Esophagus muscularis mucosa (tissue), 4 donors: ENCODE measurements at places on chromosomes 7 and 10. TPM values are rescaled to one million over a fixed set of nuclear protein-coding genes. Genes with fewer than 3 reads are reported as not detected.
A peak's percentile ranks its signal among the peaks of the same experiment; 100 is the strongest.

Gene CALML3
- total RNA-seq = not detected

Gene ZWINT
- total RNA-seq = 1.1 TPM

Gene DGKB
- total RNA-seq = 18.5 TPM

Gene TYW1B
- total RNA-seq = 4.3 TPM

Gene GIMAP5
- 29.0 TPM for total RNA-seq

DNA sequence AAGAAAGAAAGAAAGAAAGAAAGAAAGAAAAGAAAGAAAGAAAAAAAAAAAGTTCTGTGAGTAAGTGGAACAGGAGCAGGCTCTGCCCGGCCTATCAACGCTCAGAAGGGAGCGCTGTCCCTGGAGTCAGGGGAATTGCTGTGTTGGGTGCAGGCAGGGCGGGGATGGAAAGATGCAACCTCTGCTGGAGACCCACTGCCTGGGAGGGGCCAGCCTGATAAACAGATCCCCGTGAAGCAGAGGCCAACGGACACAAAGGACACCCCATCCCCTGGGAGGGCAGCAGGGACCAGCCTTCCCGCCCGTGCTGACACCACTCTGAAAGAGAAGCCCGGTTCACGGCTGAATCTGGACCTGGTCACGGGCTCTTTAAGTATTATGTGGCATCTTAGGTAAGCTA lies 54.5 kb downstream of the TCERG1L start:
- H3K36me3 ChIP-seq = no peaks in the 10 kb centered on the region
- H3K27ac ChIP-seq = no peak overlapping the region
- no peak for DNase-seq
- no peaks in the 10 kb centered on the region for H3K4me1 ChIP-seq

DNA sequence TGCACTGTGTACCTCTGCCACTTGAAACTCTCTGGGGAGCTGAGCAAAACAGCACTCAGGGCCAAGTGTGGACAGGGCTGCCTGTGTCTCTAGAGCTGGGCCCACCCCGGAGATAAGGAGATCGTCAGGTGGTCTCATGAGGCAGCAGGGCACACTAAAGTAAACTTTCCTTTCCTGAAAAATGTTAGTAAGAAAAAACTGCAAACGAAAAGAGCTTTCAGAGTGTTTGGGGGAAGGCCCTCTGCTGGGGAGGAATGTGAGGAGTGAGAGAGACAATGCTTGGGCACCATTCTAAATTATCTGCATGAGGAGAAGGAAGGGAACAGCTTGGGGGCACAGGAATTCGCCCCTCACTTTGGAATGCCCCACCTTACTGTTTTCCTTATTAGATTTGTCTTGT lies 127.7 kb downstream of the ATXN7L1 start:
- no peaks in the 10 kb centered on the region for H3K27me3 ChIP-seq
- no peaks in the 10 kb centered on the region for H3K4me1 ChIP-seq
- no peak for DNase-seq
- H3K36me3 ChIP-seq = peaks cover 26% of the 10 kb centered on the region
- H3K27ac ChIP-seq = no peak overlapping the region

DNA sequence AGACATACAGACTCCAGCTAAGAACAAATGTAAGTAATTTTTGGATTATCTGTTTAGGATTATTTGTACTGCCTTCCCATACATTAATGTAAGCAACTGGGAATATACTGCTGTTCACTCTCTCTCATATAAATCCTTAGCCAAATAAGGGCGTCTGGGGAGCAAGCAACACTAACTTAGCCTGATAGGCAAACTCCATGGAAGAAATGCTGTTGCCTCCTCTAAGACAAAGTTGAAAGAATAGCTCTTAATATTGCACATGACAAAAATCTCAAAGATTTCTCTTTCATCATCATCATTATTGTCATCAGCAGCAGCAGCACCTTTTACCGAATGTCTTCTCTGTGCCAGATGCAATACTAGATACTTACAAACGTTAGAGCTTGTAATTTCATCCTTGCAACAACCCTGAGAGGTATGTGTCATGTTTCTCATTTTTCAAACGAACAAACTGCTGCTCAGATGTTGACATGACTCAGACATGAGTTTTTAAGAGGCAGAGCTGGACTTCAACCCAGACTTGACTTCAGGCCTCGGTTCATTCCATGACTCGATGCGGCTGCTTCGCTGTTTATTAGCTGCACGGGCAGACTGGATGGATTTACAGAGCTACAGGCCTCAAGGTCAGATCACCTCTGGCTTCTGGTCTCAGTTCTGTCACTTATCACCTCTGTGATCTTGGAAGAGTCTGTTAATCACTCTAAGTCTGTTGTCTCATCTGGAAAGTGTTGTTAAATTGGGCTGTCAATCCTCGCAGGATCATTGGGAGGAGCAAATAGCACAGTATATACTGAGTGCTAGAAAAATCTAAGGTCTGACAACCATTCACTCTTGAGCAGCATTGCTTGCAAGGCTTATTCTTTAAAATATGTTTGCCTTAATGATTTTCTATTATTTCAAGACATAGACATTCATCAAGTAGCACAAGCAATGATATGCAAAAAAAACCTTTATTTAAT lies 126.3 kb upstream of the CELF2 start:
- H3K4me1 ChIP-seq = peaks cover 16% of the 10 kb centered on the region
- H3K27ac ChIP-seq = no peak overlapping the region
- no peak for DNase-seq
- no peaks in the 10 kb centered on the region for H3K27me3 ChIP-seq

- H3K27ac ChIP-seq = no peak overlapping the region
- peak; percentile 80 for DNase-seq
- no peak overlapping the region for H3K4me3 ChIP-seq
- no peaks in the 10 kb centered on the region for H3K36me3 ChIP-seq
These were observed 72.3 kb downstream of the TLL2 start for GRCh38 chr10:96441322-96441885.

- H3K4me3 ChIP-seq = peak overlapping the region; percentile 74
- H3K27me3 ChIP-seq = no peaks in the 10 kb centered on the region
These were observed 1.5 kb downstream of the PCOLCE start for GRCh38 chr7:100603726-100604027.

DNA sequence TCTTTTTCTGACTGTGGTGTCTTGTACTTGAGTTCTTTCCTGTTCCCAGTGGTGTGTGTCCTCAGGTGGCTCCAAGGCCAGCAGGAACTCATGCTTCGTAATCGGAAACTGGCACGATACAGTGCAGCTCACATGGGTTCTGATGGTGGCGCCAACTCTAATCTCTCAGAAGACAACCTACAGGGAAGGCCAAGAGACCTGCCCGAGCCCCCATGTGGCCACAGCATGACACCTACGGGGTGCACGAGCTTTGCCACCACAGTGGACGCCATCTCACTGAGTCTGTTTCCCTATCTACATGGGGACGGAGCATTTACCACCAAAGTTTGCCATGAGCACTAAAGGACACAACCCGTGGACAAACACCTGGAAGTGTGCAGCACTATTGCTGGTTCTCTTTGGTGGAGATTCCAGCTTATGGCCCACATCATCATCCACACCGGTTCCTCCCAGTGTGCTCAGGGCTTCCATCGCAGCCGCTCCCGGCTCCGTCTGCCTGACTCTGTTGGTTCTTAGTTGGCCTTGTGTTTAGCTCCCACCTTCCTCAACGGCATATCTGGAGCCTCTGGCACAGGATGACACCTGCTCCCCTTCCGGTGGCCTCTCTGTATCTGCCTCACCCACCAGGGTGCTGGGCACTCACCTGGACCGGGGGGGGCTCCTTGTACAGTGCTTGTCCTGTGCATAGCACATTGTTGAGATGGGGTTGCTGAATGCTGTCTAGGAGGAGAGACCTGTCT lies 586.6 kb upstream of the MKI67 start:
- no peak overlapping the region for H3K27ac ChIP-seq
- H3K4me3 ChIP-seq = no peak overlapping the region
- no peaks in the 10 kb centered on the region for H3K4me1 ChIP-seq
- H3K27me3 ChIP-seq = no peaks in the 10 kb centered on the region
- no peaks in the 10 kb centered on the region for H3K36me3 ChIP-seq

GRCh38 chr10:78508955-78509748 lies 475.5 kb downstream of the RPS24 start:
- no peak overlapping the region for H3K4me3 ChIP-seq
- H3K27me3 ChIP-seq = no peaks in the 10 kb centered on the region
- peak; percentile 80 for DNase-seq
- peak overlapping the region; percentile 80 for H3K27ac ChIP-seq
- peaks cover 69% of the 10 kb centered on the region for H3K4me1 ChIP-seq

- peaks cover 40% of the 10 kb centered on the region for H3K4me1 ChIP-seq
- no peak overlapping the region for H3K27ac ChIP-seq
These were observed 14.8 kb upstream of the LRRC17 start for GRCh38 chr7:102897856-102898531.

DNA sequence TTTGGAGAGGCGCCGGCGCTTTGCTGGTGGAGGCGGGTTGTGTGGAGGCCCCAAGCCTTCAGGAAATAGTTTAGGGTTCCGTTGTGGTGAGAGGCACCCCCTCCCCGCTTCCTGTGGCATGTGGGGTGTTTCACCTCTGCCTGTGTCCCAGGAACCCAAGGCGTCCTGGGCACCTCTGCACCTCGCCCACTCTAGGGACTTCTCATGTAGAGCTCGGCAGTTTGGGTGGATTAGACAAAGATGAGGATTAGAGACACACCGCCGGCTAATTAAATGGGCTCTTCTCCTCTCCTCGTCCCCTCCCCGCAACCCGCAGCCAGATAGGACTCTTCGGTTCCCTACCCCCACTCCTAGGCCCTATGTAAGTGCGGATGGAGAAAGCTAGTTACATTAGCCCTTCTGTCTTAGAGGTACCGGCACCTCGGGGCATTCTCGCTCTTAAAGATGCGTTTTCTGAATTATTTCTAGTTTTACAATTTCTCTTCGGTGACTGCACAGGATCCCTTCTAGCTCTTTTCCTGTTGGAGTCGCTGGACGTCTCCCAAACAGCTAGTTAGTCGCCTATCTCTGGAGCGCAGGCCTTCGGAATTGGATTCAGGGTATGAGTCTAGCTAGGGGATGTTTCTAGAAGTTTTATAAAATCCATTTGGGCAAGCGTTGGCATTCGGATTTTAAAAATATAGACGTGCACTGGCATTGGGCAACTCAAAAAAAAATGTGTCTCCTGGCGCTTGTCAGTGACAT lies 7.8 kb downstream of the PTF1A start:
- H3K27ac ChIP-seq = no peak overlapping the region
- peak; percentile 24 for DNase-seq
- H3K4me3 ChIP-seq = no peak overlapping the region
- peaks cover 3% of the 10 kb centered on the region for H3K4me1 ChIP-seq
- no peaks in the 10 kb centered on the region for H3K36me3 ChIP-seq
- H3K27me3 ChIP-seq = peaks cover 99% of the 10 kb centered on the region

GRCh38 chr10:49609006-49609282 lies 1.2 kb upstream of the SLC18A3 start:
- H3K27me3 ChIP-seq = peaks cover 55% of the 10 kb centered on the region
- DNase-seq = no peak
- H3K27ac ChIP-seq = no peak overlapping the region
- no peaks in the 10 kb centered on the region for H3K36me3 ChIP-seq
- H3K4me3 ChIP-seq = no peak overlapping the region
- peaks cover 46% of the 10 kb centered on the region for H3K4me1 ChIP-seq

DNA sequence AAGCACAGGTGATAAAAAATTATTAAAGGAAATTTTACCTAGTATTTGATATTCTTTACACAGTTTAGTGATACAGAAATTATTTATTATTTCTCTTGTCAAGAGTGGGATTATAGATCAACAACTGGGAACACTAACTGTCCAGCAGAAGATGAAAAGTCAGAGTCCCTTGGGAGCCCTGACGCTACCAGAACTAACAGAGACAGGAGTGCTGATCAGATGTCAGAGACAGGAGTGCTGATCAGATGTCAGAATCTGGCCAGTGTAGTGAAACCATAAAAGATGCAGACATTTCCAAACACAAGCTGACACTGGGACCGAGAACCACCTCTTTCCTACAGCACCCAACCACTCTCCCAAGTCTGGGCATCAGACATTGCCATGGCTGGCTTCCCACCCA lies 828.2 kb downstream of the TNS3 start:
- H3K27ac ChIP-seq = peak overlapping the region; percentile 63
- H3K36me3 ChIP-seq = no peaks in the 10 kb centered on the region
- no peak for DNase-seq
- H3K27me3 ChIP-seq = no peaks in the 10 kb centered on the region
- no peak overlapping the region for H3K4me3 ChIP-seq

- H3K27me3 ChIP-seq = no peaks in the 10 kb centered on the region
- peaks cover 37% of the 10 kb centered on the region for H3K4me1 ChIP-seq
- no peak overlapping the region for H3K4me3 ChIP-seq
- H3K27ac ChIP-seq = peak overlapping the region; percentile 41
These were observed 15.4 kb upstream of the VDAC2 start for GRCh38 chr10:75195035-75195763.

- H3K27ac ChIP-seq = no peak overlapping the region
- DNase-seq = no peak
- no peaks in the 10 kb centered on the region for H3K27me3 ChIP-seq
- H3K4me3 ChIP-seq = no peak overlapping the region
- no peaks in the 10 kb centered on the region for H3K36me3 ChIP-seq
These were observed 578.5 kb upstream of the MKI67 start for GRCh38 chr10:128704716-128705115.

DNA sequence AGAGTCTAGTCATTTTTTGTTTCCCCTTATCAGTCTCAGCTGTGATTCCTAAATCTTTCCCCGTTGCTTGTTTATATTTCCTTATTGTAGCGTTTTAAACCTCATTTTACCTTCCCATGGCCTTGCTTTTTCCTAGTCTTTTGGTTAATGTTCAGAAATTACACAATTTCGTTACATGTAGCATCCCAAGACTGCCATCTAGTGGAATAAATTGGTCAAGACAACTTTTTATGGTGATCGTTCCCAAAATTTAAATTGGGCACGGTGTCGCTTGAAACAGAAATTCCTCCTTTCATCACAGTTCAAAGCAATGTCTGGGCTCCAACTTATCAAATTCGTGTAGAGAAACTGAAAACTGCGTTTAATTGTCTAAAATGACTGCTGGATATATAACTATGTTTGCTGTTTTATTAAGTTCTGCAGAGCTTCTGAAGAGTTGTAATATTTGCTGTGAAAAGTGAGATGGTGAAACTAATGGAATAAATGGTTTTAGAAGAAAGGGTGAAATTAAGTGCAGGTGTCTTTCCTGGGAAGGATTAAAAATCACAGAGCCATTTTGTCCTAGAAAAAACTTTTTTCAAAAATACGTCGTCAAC lies 370.2 kb downstream of the PHF14 start:
- H3K27me3 ChIP-seq = no peaks in the 10 kb centered on the region
- H3K4me1 ChIP-seq = no peaks in the 10 kb centered on the region
- peak overlapping the region; percentile 21 for H3K4me3 ChIP-seq
- no peaks in the 10 kb centered on the region for H3K36me3 ChIP-seq
- no peak overlapping the region for H3K27ac ChIP-seq
